ENCODE measurements at places on chromosomes 16 and 17.

GRCh38 chr16:77977339-77977738, 45.0 kb upstream of the CLEC3A start:
- DNase-seq = no peak

- DNase-seq = no peak
Observed at GRCh38 chr16:23826528-23827045, 9.2 kb upstream of the PRKCB start.

DNA sequence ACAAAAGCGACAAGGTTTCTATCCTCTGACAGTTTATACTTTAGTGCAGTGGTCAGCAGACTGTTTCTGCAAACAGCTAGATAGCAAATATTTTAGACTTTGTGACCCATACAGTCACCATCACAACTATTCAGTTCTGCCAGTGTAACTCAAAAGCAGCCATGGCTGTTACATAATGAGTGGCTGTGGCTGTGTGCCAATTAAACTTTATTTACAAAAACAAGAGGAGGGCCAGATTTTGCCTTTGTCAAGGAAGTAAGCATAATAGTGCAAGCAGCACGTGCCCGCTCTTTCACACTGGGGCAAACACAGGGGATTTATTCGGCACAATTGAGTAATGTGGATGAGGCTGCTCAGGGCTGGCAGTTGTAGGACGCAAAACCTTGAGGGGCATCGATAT, 551.5 kb downstream of the MAF start:
- no peak for DNase-seq

GRCh38 chr16:84371553-84371865, 3.2 kb downstream of the ATP2C2 start:
- DNase-seq = no peak

- no peak for DNase-seq
Observed at GRCh38 chr17:10699856-10700255, 2.5 kb downstream of the ADPRM start.

DNA sequence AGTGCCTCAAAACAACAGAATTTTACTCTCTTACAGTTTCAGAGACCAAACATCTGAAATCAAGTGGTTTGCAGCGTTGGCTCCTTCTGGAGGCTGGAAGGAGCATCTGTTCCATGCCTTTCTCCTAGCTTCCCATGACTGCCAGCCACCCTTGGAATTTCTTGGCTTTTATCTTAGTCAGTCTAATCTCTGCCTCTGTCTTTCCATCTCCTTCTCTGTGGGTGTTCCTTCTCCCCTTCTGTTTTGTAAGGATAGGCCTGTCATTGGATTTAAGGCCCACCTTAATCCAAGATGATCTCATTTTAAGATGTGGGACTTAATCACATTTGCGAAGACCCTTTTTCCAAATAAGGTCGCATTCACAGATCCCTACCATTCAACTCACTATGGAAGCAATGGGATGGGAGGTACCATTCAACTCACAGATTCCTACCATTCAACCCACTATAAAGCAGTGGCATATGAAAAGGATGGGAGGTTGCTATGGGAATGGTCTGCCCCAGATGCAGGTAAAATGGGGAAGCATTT, 321.8 kb downstream of the WWOX start:
- DNase-seq = no peak

DNA sequence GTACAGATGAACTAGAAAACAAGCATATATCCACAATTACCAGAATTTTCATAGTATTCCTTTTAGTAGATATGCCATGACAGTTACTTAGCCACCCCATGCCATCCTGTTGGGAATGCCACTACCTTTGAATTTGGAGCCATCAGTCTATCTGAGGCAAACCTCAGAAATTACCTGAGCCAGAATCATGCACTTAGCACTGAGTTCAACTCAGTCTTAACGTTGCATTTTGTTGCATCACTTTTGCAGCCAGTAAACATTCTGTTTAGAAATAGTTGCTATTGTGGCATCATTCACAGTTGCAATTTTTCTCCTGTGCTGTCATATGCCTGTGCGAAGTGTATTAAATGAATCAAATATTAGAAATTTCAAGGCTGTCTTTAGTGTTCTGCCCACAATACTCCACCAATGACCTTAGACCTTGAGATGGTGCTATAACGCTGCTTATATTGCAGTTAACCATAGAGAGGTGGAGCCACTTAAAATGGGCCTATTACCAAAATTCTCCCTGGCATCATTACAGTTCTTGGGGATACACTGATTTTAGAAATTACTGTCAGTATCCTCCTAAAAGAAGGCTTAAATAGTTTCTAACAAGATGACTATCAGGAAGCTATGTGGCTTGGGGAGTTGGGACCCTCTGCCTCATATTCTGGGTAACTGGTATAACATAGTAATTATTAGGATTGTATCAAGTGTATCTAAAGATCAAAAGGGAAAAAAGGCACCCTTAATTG, 11.1 kb downstream of the PTRH2 start:
- DNase-seq = no peak

DNA sequence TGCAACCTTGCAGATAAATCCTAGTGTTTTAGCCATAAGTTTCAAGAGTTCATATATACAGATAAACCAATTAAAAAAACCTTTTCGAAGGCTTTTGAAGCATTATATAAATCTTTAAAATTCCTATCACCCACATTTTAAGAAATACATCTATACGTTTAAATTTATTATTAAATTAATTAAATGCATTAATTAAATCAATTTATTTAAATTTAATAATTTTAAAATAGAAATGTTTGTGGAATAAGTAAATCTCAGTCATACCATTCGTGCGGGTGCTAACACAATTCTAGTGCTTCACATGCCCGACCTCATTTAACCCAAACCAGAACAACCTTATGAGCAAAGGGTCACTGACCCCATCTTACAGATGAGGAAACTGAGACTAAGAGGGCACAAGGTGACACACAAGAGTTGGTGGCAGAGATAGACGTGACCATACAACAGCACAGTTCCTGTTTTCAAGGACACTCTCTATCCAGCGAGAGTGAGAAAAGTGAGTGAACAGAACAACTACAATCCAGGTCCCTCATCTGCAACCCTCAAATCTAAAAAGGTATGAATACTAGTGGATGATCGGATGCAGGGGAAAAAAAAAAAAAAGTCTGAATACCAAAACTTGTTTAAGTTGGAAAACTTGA, 1.4 kb downstream of the NSMCE1 start:
- no peak for DNase-seq

DNA sequence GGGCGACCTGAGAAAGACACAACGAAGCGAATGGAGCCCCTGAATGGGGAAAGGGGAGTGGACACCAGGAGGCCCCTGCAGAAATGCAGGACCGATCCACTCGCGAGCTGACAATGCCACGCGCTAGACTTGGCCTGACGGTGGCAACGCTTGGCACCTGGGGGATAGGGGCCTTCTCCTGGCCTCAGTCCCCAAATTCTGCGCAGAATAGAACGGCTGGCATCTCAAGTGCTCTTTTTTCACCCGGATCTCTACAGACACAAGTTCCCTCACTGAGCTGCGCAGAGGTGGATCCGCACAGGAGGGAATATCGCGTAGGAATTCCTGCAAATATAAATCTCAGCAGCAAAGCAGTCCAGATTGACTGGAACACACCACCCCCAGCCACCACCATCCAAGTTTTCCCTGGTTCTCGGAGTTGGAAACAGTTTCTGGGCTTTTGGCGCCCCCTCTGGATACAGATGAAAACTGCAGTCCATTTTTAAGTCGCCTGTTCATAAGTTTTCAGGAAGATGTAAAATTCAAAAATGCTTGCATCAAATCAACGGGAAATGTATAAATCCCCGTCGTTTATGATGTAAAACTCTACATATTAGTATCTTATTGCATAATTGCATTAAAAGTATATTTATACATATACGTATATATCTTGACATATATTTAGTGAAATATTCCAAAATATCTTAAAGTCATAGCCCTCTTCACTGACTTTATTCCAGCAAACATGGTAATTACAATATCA, 2.3 kb upstream of the SOX9 start:
- DNase-seq = no peak

- DNase-seq = no peak
Observed at GRCh38 chr16:63983401-63983800, 1138.5 kb downstream of the CDH11 start.

DNA sequence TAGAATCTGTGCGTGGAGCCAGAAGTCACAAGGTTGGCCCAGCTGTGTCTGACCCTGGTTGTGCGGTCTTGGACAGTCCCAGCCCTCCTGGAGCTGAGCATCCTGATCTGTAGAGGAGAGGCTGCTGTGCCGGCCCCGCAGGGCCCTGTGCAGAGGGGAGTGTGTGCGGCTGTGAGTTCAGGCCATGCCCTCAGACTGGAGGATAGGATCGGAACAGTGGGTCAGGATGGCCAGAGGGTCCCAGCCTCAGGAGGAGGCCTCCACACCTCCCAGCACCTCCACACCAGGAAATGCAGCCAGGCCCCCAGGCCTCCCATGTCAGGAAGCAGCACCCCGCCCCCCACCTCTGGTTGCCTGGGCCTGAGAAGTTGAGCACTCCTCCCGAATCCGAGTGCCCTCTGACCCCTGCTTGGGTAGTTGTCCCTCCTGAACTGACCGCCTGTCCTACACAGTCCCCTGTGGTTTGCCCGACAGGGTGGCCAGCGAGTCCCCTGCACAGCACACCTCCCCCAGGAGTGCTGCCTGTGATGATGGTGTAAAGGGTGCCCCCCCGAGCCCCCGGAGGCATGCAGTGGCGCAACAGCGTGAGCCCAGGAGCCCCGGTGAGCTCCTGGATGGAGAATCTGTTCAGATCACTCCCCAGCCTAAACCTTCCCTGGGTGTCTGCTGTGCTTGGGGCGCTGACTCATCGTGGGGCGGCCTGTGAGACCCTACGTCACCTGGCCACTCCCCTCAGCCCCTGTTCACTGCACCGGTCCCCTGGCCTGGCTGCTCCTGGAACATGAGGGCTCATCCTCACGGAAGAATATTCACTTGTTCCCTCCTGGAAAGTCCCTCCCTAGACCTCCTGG, 285.2 kb downstream of the SEC14L1 start:
- DNase-seq = no peak

GRCh38 chr17:69906306-69906705, 168.7 kb upstream of the KCNJ16 start:
- no peak for DNase-seq

- DNase-seq = no peak
Observed at GRCh38 chr17:43517161-43517560, 29.0 kb downstream of the ETV4 start.

DNA sequence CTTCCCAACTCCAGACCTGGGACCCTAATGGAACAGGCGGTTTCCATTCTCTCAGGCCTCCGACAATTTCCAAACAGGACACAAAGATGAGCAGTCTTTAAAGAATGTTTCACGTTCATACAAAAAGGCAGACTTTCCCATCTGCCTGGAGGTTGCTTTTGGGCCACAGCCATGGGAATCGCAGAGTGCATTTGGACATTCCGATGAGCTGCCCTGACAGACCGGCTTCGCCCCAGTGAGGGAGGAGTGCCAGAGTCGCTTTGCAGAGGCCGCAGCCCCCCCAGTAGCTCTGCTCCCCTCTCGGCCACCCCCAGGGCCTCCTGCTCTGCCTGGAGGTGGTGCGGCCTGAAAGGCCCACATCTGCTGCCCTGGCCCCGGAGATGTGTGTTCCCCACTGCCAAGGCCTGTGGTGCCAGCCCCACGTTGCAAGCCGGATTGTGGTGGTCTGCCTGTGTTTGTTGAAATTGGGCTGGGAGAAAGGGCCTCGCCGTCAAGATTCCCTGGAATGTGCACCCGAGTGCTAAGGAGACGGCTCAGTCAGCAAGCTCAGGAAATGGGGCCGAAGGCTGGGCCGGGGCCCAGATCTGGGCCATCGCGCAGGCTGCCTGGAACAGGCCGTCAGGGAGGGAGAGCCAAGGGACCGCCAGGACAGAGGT, 89.8 kb downstream of the C16orf95 start:
- no peak for DNase-seq

DNA sequence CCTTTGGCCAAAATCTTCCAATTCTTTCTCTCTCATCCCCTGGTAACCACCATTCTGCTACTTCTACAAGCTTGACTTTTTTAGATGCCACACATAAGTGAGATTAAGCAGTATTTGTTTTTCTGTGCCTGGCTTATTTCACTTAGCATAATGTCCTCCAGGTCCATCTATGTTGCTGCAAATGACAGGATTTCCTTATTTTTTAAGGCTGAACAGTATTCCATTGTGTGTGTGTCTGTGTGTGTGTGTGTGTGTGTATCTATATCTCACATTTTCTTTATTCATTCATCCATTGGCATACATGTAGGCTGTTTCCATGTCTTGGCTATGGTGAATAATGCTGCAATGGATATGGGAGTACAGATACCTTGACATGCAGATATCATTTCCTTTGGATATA, 6.1 kb downstream of the ACACA start:
- no peak for DNase-seq

DNA sequence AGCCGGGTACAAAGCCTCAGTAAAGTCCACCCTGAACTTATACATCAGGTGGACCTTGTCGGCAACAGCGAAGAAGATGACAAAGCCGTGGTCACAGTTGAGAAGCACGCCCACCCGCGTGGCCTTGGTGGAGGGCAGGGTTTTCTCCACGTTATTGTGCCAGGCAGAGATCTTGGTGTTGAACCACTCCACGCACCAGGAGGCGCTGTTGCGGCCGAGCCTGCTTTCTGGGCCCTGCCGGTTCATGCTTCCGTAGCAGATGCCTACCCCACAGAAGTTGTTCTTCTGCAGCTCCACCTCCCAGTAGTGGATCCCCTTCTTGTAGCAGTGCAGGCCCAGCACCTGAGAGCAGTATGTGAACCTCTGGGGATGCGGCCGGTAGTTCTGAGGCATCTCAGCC, 22.1 kb downstream of the TRIM25 start:
- DNase-seq = no peak

DNA sequence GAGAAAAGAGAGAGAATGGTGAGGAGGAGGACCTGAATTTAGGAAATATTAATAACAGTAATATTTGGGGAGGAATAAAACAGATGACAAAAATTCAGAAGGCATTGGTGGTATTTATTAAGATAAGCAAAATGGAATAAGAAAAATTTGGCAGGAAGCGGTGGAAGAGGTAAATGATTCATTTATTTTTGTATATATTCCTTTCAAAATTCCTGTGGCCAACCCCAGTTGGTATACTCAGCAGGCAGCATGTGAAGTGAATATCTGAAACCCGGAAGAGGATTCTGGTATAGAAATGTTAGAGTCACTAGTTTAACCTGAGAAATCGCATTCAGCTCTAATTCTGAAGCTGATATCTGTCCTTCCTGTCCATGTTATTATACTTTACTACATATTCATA, 792.0 kb downstream of the KCNJ2 start:
- DNase-seq = no peak

DNA sequence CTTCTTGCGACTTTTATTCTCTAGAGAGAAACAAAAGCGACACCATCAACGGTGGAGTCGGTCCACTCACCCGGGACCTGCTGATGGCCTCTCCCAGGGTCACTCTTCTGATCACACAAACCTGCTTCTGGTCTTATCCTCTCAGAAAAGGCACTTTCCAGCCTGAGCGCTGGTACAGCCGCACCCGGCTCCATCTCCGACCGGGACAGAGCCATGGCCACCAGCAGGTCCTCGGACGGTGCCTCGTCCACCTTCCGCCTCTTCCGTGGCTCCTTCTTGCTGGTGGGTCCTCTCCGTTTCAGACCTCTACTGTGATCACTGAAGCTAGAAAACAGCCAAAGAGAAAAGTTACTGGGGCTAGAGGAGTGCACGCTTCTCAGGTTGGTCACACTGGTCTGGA, 13.7 kb downstream of the SLX4 start:
- no peak for DNase-seq

- DNase-seq = no peak
Observed at GRCh38 chr16:86665319-86665675, 86.9 kb downstream of the FOXL1 start.

GRCh38 chr17:81708739-81709185, 3.3 kb upstream of the SLC25A10 start:
- DNase-seq = no peak
